Stimulated activated CD4-positive, alpha-beta T cell treated with anti-CD3 and anti-CD28 coated beads, TNF-alpha, amount 100 ng/mL, for 48 hours (primary cell): ENCODE measurements at places on chromosomes 1 and 21.

DNA sequence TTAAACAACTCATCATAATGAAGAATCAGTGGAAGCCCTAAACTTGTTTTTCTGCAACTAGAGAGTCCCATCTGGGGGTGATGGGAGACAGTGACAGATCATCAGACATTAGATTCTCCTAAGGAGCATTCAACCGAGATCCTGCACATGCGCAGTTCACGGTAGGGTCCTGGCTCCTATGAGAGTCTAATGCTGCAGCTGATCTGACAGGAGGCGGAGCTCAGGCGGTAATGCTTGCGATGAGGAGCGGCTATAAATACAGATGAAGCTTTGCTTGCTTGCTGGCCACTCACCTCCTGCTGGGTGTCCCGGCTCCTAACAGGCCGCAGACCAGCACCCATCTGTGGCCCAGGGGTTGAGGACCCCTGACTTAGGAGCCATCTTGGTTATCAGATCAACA, 247.2 kb downstream of the FMN2 start:
- no peak for DNase-seq

DNA sequence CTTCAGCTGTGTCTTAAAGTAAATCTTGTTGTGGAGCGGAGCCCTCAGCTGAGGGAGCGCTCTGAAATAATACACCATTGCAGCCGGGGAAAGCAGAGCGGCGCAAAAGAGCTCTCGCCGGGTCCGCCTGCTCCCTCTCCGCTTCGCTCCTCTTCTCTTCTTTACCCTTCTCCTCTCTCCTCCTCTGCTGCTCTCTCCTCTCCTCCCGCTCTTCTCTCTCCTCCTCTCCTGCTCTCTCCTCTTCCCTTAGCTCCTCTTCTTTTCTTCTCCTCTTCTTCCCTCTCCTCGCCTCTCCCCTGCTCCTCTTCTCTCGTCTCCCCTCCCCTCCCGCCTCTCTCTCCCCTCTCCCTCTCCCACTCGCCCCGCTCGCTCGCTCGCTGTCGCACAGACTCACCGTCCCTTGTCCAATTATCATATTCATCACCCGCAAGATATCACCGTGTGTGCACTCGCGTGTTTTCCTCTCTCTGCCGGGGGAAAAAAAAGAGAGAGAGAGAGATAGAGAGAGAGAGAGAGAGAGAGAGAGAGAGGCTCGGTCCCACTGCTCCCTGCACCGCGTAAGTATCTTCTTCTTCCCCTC, at the start of gene PROX1:
TSS of gene PROX1 (plus strand) at position 47 of the 580 bp plus-strand sequence. CDS start 8,563 bp downstream, outside the sequence.
- DNase-seq, result no peak

GRCh38 chr1:158644449-158644848, 39.4 kb downstream of the OR10Z1 start:
- no peak for DNase-seq

DNA sequence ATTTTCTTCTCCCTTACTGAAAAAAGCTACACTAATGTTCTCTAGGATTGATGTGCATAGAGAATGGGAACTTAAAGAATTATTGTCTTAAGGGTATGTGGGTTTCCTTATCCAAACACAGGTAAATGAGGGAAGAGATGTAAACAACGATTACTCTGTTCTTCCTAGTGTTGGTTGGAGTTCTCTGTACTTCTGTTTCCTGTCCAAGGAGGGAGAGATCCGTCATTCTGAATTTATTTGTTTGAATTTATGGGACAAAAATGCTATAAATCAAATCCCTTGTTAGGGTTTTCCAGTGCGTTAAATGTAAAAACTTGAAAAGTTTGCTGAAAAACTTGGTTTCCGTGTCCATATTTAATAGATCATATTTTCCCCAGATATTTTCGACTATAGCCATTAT, 29.6 kb downstream of the LAMC1 start:
- no peak for DNase-seq
